Activated CD4-positive, alpha-beta memory T cell treated with anti-CD3 and anti-CD28 coated beads, Interleukin-2, amount 10 ng/mL, durations not matched to agents 7 days and 5 days (primary cell): ENCODE measurements at places on chromosomes 1 and 21.

- DNase-seq: no peak
- H3K4me1 ChIP-seq: peaks cover 45% of the 10 kb centered on the region
- H3K27me3 ChIP-seq: no peaks in the 10 kb centered on the region
- H3K36me3 ChIP-seq: peaks cover 22% of the 10 kb centered on the region
- H3K27ac ChIP-seq: peak overlapping the region; percentile 40
- H3K4me3 ChIP-seq: no peak overlapping the region
These were observed 23.8 kb upstream of the IFNAR1 start for GRCh38 chr21:33300701-33301631.

DNA sequence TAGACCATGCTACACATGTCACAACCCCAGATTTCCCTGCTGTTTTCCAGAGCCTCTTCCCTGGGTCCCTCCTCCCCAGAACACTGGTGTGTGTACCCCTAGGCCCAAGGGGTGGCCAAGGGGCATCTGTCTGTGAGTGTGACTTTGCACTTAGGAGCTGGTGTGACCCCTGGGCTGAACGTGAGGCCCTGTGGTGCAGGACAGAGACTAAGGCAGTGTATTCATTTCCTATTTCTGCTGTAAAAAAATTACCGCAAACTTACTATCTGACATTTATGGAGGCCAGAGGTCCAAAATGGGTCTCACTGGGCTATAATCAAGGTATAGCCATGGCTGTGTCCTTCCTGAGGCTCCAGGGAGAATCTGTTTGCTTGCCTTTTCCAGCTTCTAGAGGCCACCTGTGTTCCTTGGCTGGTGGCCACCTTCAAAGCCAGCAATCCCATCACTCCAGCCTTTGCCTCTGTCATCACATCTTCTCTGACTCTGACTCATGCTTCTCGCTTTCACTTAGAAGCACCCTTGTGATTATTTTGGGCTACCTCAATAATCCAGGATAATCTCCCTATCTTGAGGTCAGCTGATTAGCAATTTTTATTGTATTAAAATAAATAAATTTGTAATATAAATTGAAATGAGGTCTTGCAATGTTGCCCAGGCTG is 24.0 kb upstream of the ELOA start:
- no peaks in the 10 kb centered on the region for H3K27me3 ChIP-seq
- H3K4me3 ChIP-seq: no peak overlapping the region
- no peak overlapping the region for H3K27ac ChIP-seq
- no peaks in the 10 kb centered on the region for H3K36me3 ChIP-seq
- peaks cover 18% of the 10 kb centered on the region for H3K4me1 ChIP-seq

DNA sequence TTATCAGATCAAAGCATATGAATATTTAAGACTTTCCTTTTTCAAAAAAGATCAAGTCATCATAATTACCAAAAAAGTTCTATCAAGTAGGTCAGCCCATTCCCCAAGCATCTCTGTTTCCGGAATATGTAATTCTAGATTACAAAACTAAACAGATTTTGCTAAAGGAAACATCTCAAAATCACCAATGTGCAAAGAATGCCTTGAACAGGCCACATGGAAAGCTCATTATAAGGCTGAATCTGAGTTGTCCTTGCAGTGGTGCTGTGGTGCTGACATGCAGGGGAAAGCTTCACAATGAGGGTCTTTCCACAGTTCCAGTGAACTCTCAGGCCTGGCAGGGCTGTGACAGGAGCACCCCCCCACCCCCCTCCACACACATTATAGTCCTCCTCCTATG is 240.9 kb downstream of the OMA1 start:
- H3K4me3 ChIP-seq: no peak overlapping the region
- H3K27me3 ChIP-seq: no peaks in the 10 kb centered on the region
- H3K27ac ChIP-seq: no peak overlapping the region
- DNase-seq: no peak

- no peak overlapping the region for H3K4me3 ChIP-seq
- H3K4me1 ChIP-seq: no peaks in the 10 kb centered on the region
- no peak overlapping the region for H3K27ac ChIP-seq
- H3K36me3 ChIP-seq: no peaks in the 10 kb centered on the region
These were observed 84.7 kb upstream of the CD34 start for GRCh38 chr1:207995576-207995975.

DNA sequence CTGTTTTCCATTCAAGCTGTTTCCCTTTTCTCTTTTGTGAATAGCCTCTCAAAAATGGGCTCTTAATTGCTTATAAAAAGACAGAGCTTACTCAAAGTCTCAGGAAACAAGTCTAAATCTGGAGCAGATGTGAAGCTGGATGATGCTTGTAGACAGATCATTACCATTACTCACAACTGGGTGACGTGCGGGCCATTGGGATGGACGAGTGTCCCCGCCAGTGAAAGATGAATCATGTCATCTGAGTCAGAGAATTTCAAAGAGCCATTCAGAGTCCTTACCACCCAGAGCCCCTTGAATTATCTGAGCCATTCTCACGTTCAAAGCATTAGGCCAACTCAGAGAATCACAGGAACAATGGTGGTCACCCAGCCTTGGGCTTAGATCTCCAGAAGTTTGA is 134.6 kb downstream of the HUNK start:
- H3K4me3 ChIP-seq: no peak overlapping the region
- no peak for DNase-seq
- H3K27ac ChIP-seq: no peak overlapping the region
- H3K27me3 ChIP-seq: no peaks in the 10 kb centered on the region
- no peaks in the 10 kb centered on the region for H3K36me3 ChIP-seq
- H3K4me1 ChIP-seq: no peaks in the 10 kb centered on the region

- H3K27me3 ChIP-seq: no peaks in the 10 kb centered on the region
- H3K27ac ChIP-seq: no peak overlapping the region
- no peaks in the 10 kb centered on the region for H3K36me3 ChIP-seq
- DNase-seq: no peak
- H3K4me3 ChIP-seq: no peak overlapping the region
These were observed 232.8 kb upstream of the PTBP2 start for GRCh38 chr1:96488777-96489176.
